BJ (cell line): ENCODE measurements at places on chromosomes 1 and 21. TPM values are rescaled to one million over a fixed set of nuclear protein-coding genes. Genes with fewer than 3 reads are reported as not detected.
A peak's percentile ranks its signal among the peaks of the same experiment; 100 is the strongest.

- peak; percentile 95 for DNase-seq
Observed at GRCh38 chr1:183234660-183235476, 48.8 kb downstream of the LAMC2 start.

GRCh38 chr1:167344615-167345385 lies 124.1 kb downstream of the POU2F1 start:
- DNase-seq, result no peak

- no peak for DNase-seq
Observed at GRCh38 chr1:66403007-66403731, 130.8 kb upstream of the SGIP1 start.

Gene ATP5PB
- 224 and 328 TPM in 2 replicates for polyA plus RNA-seq

Gene ST6GALNAC3
- polyA plus RNA-seq, result 0.05 and 0.06 TPM in 2 replicates

GRCh38 chr1:216535059-216535458 lies 111.8 kb upstream of the USH2A start:
- DNase-seq, result no peak

DNA sequence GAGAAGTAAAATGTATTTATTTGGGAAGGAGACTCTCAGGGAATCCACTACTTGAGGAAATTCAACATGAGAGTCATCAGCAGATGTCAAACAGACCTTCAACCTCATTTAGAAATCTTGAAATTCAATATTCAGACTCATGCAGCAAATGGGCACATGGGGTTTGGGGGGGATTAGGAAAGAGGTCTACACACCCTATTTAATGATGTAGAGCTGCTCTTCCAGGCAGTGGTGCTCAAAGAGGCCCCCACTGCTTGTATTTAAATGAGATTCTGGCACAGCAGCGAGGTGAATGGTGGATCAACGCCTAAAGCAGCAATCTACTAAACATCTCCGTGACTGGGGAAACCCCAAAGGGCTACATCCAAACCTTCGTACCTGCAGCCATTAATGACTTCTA lies 213.2 kb upstream of the C8B start:
- no peak for DNase-seq

Gene TRIM58
- polyA plus RNA-seq, result not detected in 2 replicates

- DNase-seq, result no peak
Observed at GRCh38 chr1:64167176-64167575, 36.2 kb upstream of the UBE2U start.

Gene NBPF10
- 0.77 and 1.0 TPM in 2 replicates for polyA plus RNA-seq

GRCh38 chr21:31287201-31287600 lies 56.9 kb downstream of the TIAM1 start:
- DNase-seq, result no peak

Gene UBASH3A
- polyA plus RNA-seq, result not detected in 2 replicates

Gene INAVA
- polyA plus RNA-seq, result 0.01 TPM in 1 of 2 replicates, not detected in the other

Gene TMCO1
- polyA plus RNA-seq, result 203 and 244 TPM in 2 replicates

GRCh38 chr1:213600879-213601278 lies 386.9 kb upstream of the PROX1 start:
- DNase-seq, result no peak

Gene SELP
- polyA plus RNA-seq, result not detected in 2 replicates

Gene GSTM3
- polyA plus RNA-seq, result 113 and 172 TPM in 2 replicates

DNA sequence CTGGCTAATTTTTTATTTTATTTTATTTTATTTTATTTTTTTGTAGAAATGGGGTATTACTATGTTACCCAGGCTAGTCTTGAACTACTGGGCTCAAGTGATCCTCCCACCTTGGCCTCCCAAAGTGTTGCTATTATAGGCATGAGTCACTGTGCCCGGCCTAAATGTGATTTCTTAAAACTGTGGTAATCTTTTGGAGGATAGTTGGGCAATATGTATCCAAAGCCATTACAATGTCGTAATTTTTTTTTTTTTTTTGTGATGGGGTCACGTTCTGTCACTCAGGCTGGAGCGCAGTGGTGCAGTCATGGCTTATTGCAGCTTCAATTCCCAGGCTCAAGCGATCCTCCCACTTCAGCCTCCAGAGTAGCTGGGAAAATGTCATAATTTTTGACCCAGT lies 14.2 kb downstream of the ETV3L start:
- DNase-seq, result no peak

Gene SLC2A1
- polyA plus RNA-seq, result 100 and 193 TPM in 2 replicates

DNA sequence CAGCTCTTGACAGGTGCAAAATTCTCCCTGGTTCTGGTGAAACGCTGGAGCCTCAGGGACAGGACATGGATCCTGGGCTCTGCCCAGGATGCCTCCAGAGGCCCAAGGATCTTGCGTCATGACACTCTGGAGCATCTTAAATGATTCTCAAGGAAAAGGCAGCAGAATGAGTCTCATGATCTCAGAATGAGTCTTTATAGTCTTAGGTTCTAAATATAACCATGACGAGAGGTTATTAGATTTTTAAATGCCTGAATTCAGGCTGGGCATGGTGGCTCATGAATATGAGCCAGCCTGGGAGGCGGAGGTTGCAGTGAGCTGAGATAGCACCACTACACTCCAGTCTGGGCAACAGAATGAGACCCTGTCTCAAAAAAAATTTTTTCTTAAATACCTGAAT lies 55.5 kb downstream of the ECE1 start:
- no peak for DNase-seq

GRCh38 chr1:15452216-15452615 lies 4.3 kb upstream of the CELA2A start:
- no peak for DNase-seq

Gene AMPD1
- not detected in 2 replicates for polyA plus RNA-seq

- DNase-seq, result no peak
Observed at GRCh38 chr1:212158912-212159796, 123.6 kb downstream of the DTL start.

- no peak for DNase-seq
Observed at GRCh38 chr1:79373481-79374125, 367.1 kb upstream of the ADGRL4 start.

DNA sequence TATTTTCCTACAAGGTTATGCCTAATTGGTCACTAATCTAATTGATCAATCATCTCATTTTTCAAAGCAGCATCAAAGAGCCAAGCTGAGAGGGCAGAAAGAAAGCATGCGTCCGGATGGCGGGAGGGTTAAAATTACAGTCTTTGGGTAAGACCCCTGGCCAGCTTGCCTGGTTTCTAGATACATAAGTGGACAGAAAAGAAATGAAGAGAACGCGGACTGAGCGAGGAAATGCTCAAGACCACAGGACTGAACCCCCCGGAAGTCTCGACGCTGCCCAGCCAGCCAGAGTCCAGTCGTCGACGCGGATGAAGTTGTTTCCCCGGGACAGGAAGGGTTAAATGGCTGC lies 297.2 kb downstream of the OMA1 start:
- DNase-seq, result no peak

Gene PGD
- 78.3 and 88.8 TPM in 2 replicates for polyA plus RNA-seq

Gene NIBAN1
- 28.2 and 39.4 TPM in 2 replicates for polyA plus RNA-seq

- no peak for DNase-seq
Observed at GRCh38 chr1:115142616-115143015, 53.3 kb upstream of the TSPAN2 start.

DNA sequence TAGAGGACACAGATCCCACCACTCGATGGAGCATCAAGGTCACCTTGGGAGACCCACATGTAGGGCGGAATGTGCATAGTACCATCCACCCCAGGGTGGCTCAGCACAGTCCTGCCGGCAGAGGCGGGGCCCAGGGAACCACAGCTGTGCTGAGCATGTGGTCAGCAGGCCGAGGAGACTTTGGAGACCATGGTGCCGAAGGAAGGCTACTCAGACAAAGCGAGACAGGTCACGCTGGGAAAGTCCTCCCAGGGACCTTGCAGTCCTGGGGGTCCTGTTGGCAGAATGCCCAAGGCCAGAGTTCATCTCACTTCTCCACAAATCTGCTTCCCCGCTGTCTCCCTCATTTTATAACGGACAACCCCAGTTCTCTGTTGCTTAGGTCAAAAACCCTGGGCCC lies 22.5 kb downstream of the WNT3A start:
- DNase-seq, result no peak

- DNase-seq, result no peak
Observed at GRCh38 chr21:33493756-33494155, 2.2 kb upstream of the DNAJC28 start.

Gene SYCP1
- not detected in 2 replicates for polyA plus RNA-seq

DNA sequence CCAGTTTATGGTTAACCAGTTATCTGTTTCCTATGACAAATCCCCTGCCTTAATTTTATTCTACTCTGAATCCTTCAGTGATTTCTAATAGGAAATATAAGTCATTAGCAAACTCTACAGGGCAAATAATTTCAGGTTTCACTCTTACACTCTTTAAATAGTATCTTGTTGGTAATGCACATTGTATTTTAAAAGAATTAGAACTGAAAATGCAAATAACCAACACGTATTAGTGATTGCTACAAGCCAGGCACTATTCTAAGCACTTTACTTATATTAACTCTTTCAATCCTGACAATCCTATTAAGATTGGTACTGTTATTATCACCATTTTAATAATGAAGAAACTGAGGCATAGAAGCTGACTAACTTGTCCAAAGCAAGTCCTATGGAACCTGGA lies 48.3 kb upstream of the LHX8 start:
- no peak for DNase-seq

DNA sequence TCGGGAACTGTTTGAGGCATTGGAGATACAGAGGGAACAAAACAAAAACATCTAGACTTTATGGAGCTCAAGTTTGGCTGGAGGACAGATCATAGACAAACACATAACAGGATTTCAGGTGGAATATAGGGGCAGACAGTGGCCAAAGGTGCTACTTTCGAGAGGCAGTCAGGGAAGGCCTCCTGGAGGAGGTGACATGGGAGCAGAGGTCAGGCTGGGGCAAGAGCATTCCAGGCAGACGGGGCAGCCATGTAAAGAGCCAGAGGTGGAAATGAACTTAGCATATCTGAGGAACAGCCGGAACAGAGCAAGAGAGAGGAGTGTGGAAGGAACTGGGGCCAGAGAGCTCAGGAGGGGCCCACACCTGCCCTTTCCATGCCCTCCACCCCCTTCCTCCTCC lies 122.3 kb downstream of the DMRTB1 start:
- DNase-seq, result no peak

DNA sequence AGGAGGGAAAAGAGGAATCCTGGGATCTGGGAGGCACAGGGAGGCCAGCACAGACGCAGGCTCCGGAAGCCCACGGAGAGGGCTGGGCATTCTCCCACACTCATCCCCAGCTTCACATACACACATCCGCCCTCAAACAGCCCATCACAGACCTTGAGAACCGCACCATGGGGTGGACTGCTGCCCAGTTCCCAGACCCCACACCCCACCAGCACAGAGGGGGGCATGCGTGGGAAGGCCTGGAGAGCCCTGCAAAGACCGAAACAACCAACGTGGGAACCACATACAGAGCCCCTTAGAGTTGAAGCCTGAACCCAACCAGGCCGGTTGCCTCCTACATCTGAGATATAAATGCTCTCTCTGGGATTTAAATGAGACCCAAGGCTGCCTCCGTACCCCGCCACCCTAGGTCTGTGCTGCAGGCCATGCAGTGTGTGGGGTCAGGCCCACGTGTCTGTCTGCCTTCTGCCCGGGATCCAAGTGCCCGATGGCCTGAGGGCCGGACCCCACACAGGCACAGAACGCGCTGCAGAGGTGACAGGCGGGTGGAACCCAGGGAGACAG lies 126.2 kb upstream of the COL6A1 start:
- no peak for DNase-seq

Gene OR2T2
- not detected in 2 replicates for polyA plus RNA-seq

Gene RUNX1
- polyA plus RNA-seq, result 22.3 and 36.1 TPM in 2 replicates

GRCh38 chr1:34125721-34126380 lies 39.2 kb downstream of the CSMD2 start:
- DNase-seq, result no peak

DNA sequence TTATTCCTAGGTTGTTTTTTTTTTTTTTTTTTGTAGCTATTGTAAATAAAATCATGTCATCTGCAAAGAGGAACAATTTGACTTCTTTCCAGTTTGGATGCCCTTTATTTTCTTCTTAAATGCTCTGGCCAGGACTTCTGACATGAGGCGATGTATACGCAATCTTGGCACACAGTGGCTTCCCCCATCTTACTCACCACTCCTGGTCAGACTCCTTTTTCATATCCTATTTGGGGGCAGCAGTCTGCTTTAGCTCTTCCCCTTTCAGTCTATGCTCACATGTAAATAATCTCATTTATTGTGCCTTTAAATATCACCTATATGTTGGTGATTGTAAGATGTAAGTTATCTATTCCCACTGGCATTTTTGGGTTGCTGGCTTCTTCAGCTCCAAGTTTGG lies 56.1 kb downstream of the SLAMF6 start:
- DNase-seq, result no peak

- DNase-seq, result no peak
Observed at GRCh38 chr1:20142001-20142710, 3.0 kb downstream of the PLA2G2F start.

DNA sequence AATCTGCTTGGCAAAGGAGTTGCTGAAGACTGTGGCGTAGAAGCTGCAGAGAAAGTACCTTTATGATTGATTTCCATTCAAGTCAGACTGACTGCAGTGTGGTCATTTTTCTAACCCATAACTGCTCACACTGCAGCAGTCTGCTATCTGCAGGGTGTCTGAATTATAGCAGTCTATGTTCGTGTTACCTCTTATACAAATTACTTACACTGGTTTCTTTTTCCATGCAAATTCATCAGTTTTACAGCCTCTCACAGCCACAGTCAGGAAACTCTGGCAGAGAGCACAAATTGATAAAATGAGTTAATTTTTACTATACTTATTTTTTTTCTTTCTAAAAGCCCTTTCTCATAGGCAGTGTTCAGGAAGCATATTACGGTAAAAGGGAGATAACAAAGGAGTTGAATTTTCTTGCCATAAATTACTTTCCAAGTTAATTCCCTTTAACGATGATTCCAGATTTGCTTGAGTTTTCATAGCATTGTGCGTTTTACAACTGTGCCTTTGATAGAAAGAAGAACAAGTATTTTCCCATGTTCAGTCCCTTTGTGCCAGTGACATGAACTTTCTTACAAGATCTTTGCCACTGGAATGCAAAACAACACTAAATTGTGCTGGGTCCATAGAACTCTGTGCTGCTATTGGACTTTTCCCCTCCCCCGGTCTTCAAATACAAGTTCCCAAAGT lies 261.5 kb downstream of the NFIA start:
- no peak for DNase-seq

DNA sequence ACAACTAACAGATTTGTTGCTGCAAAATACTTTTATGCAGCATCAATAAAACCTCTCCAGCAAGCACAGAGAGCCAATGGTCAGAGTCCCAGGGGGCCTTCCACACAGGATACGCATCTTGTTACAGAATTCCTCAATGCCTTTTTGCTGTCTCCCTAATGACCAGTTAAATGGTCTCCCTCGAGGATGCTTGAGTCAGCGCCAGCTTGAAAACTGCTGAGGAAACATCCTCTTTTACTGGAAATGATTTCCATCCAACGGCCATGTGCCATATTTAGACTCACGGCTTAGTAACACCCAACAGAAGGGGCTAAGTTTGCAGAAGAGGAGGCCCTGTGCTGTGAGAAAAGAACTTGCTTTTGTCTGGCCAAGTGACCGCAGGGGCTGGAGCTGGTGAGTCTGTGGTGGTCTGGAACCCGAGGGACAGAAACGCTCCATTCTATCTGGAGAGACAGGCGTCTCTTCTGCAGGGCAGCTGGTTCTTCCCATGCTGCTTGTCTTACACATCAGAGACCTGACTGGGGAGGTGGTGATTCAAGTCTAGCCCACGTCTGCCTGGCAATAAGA lies 496.4 kb downstream of the SETD4 start:
- DNase-seq, result peak; percentile 93

- DNase-seq, result no peak
Observed at GRCh38 chr1:160048335-160048734, 16.5 kb upstream of the PIGM start.

Gene KCNK2
- polyA plus RNA-seq, result 23.9 and 29.9 TPM in 2 replicates

Gene LRRN2
- polyA plus RNA-seq, result not detected in 2 replicates
